ENCODE measurements at places on chromosomes 4 and X. TPM values are rescaled to one million over a fixed set of nuclear protein-coding genes. Genes with fewer than 3 reads are reported as not detected.

GRCh38 chr4:116016201-116016600, 902.8 kb upstream of the NDST4 start:
- no peak for DNase-seq

DNA sequence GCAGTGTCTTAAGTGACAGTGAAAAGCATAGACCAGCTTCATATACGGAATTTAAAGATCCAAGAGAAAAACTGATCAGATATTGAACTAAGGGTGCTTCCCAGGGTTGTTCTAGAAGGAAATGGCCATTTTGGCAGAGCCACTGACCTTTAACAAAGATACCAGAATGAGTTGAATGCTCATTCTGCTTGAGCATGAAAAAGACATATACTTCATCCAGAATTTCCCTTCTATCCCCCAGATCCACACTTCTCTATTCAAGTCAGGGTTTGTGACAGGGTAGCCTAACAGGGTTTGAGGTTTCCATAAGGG, 45.6 kb upstream of the FAM9C start:
- no peak for DNase-seq

The MAGED4 gene
- 6.6 TPM for total RNA-seq

The LIMCH1 gene
- total RNA-seq, result not detected

DNA sequence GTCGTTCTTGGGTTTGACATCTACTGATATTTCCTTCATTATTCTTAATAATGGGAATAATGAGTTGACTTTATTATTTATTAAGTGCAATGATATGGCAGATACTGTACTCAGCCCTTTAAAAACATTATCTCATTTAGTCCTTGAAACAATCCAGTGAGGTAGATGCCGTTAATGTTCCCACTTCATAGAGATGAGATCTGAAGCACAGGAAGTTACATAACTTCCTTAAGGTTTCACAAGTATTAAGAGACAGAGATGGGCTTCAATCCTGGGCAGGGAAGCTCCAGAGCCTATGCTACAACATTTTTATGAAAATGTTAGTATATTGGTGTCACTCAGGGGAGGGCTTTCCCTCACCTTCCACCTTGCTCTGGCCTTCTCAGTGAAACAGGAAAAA, 9.7 kb upstream of the KLHL13 start:
- DNase-seq, result no peak

DNA sequence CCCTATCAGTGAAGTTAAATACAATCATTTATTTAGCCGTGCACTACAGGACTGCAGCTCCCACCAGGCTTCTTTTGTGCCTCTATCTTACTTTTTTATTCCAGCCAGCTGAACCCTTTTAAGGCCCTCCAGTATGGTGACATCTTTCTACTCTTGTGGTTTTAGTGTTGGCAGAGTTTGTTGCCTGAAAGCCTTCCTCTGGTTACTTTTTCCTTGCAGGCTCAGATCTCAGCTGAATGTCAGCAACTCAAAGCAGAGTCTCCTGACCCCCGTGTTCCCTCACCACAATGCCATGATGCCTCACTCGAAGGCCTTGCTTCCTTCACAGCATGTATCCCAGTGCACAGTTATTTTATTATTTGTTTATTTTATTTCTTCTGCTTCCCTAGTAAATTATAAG, 818.9 kb upstream of the LCORL start:
- no peak for DNase-seq

DNA sequence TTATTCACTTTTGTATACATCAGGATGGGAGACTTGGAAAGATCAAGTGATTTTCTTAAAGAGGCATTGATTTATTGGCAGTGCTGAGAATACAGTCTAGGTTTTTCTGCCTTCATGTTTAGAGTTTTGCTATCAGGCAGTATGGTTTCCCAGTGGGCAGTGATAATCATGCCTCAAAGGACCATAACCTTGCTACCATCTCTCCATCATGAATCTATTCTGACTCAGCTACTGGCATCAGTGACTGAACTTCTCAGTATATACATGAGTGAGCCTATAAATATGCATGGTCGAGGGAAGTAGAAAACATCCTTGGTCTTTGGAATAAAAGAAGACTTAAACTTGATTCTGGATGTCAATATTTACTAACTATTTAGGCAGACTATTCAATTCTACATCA, 562.0 kb upstream of the AADAT start:
- DNase-seq, result no peak

The XAGE1B gene
- not detected for total RNA-seq

The NEK1 gene
- 26.2 TPM for total RNA-seq
